ENCODE measurements at places on chromosomes 5 and 9. TPM values are rescaled to one million over a fixed set of nuclear protein-coding genes. Genes with fewer than 3 reads are reported as not detected.

GRCh38 chr5:76953551-76954382 is 922 bp downstream of the CRHBP start:
- no peak for DNase-seq

The CMYA5 gene
- 1.6 TPM for total RNA-seq

- no peak for DNase-seq
Measured at GRCh38 chr5:130400091-130400490, 495.8 kb downstream of the CHSY3 start.

The FAM78A gene
- 5.7 TPM for total RNA-seq

DNA sequence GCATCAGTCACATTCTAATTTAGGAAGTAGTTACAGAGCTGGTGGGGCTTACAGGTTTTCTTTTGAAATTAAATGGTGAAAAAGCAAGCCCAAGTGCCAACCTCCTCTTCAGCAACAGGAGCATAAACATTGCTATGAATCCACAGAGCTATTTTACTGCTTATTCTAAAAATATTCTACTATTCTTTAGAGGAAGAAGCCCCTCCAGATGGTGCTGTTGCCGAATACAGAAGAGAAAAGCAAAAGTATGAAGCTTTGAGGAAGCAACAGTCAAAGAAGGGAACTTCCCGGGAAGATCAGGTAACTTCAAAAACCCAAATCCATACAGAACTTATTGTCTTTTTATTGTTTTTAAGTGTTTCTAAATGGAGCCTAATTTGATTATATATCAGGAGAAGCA is 202.8 kb downstream of the CWC27 start:
- DNase-seq = no peak

DNA sequence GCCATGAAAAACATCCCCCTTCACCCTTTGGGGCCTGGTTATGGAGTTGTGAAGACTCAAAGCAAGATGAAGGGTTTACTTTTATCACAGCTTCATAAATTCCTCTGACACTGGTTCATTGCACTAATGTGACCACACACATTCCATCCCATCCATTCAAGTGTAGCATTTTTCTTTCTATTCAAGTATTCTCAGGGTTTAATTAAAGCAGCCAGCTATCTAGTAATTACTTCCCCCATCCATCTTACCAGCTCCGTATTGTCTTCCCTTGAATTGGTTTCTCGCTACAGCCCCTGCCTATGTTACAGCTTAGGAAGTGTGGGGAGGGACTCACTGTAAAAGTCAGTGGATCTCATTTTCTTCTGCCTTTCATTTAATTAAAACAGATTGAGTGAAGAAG is 387.0 kb upstream of the RFX3 start:
- DNase-seq = no peak

DNA sequence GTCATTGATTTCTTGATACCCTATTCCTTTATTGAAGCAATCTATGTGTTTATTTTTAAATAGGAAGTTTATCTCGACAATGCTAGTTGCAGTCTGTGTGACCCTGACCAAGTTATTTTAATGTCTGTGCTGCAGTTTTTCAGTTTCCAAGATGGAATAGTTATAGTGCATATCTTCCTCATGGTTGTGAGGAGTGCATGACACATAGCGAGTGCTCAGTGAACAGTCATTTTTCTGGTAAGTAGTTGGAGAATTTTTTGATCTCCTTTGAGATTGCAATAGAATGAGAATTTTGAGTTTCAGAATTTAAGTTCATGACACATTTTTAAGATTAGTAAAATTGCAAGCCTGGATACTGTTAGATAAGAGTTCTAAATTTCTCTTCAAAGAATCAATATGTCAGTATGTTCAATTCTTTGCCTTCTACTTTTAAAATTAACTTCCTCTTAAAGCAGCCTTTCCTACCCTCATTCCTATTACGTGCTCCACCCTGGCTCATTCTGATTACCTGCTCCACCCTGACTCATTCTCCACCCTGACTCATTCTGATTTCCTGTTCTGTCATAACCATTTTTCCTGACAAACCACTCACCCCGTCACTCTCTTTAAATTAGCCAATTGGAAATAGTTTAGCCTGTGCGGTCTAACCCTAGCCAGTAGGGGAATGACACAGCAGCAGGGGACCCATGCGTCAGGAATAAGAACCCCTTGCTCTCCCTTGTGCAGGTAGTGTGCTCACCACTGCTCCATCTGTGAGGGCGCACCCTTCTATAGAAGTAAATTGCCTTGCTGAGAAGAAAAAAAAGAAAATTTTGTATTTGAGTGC is 30.7 kb downstream of the SPIN1 start:
- DNase-seq = no peak

The NSG2 gene
- not detected for total RNA-seq

- no peak for DNase-seq
Measured at GRCh38 chr5:177557796-177558195, 3.4 kb upstream of the FAM193B start.

GRCh38 chr5:178675922-178676321 is 49.1 kb upstream of the CLK4 start:
- no peak for DNase-seq

All from thoracic aorta (tissue), 2 donors.